ENCODE measurements at places on chromosomes 2 and 18.
A peak's percentile ranks its signal among the peaks of the same experiment; 100 is the strongest.

DNA sequence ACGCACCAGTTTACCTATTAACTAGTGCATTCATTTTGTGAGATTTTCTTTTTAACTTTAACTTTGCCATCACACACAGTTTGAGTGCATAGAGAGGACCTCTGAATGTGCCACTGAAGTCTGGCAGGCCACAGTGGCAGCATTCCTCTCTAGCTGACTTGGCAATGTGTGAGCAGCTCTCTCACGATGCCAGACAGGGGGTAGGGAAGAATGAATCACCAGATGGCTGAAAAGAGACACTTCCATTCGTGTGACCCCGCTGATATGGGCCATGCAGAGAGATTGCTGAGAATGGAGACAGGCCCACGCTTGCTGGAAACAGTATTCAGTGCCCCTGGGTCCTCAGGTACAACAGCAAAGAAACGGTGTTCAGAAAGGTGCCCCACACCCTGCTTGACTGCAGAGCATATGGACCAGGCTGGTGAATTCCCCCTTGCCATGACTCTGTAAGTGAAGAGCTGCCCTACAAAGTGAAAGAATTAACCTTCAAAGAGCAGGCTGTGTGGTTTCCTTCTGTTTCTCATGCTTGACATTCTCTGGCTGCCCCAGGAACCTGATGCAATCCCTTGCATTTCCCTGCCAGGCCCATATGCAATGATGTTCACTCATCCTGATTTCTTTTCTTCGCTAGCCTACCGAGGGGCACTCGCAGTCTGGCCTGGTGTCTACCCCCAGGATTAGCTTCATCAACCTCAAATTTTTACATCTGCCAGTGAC, 236.1 kb downstream of the CDH20 start:
- DNase-seq, result peak; percentile 47

- DNase-seq, result no peak
Observed at GRCh38 chr2:238638100-238638981, 209.5 kb upstream of the TWIST2 start.

DNA sequence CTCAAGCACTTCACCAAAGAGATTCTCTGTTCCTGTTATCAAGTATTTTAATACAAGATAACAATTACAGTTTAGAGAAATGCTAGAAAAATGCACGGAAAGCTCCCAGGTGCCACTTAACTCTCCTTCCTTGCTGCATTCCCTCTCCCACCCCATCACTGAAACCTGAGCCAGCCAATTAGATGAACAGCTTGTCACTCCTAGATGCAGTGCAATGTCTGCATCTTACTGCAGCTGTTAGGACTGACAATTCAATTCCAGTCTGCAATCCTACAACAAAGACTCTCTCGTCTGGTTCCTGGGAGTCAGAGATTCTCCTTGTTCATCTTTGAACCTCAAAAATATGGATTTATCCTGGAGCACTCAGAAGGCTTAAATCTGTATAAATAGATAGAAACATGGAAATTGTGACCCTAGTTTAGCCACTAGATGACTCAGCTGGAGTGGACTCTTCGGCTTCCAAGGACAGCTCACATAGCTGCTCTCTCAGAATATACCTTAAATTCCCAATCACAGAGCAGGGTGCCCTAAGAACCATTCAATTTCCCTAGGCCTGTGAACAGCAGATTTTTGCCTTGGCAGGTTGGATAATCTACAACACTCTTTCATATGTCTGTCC, 311.1 kb downstream of the NRXN1 start:
- DNase-seq, result no peak

DNA sequence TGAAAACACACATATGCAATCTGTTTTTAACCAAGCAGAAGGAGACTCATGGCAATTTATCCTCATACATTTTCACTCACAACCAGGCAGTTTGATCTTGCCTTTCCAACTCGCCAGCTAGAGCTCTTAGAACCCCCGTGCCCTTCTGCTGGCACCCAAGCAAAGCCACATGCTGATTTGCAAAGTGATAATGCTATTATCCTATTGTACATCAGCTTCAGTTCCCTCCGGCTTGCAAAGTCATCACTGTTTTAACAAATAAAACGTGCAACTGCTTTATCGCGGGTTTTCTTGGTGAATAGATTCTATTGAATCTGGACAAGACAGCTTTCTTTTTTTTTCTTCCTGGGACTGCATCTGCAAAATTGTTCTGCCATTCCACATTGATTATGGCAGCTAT, 314.6 kb downstream of the LNPK start:
- no peak for DNase-seq

GRCh38 chr2:4529738-4530137, 826.4 kb downstream of the DCDC2C start:
- DNase-seq, result no peak

DNA sequence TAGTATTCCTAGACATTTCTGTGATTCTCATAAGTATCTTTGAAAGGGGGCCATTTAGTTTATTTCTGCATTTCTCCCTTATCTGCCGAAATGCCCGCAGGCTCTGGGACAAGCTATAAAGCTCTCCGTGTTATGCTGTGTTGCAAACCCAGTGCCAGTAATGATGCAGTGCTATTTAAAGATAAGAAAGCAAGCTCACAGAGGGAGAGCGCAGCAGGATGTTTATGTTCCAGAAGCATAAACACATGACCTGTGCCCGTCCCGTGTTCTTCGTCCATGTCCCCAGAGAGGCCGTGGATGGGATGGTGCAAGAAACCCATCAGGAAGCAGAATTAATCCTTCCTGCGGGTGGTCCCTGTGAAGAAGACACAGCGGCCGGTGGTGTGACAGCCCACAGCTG, 99.4 kb downstream of the NEDD4L start:
- no peak for DNase-seq

GRCh38 chr2:164896226-164896625, 54.6 kb upstream of the COBLL1 start:
- DNase-seq, result no peak

DNA sequence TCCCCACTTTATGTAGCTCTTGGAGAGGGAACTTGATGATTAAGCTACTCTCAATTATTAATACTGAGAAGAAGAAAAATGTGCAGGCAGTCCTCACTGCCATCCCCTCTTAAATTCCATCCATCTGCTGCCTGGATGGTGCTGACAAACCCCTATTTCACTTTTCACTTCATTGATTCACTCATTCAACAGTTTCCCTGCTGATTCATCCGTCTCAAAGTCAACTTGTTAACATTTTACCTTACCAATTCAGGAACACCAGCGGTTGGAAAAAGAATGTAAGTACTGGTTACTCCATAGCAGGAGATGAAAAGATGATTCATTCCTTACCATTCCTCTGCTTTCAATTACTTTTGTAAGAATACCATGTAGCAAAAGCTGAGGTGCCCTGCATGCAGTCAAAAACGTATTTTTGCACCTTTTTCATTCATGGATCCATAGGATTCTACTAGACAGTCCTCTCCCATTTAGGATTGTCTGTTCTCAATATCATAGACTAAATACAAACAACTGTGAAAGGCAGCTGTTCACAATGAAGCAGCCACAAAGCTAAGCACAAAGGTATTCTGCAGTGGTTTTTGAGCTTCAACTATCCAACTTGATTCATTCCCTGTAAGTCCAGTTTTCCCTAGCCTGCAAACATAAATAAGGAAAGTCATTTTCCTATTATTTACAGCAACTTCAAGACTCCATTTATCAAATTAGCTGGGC, 262.0 kb downstream of the MREG start:
- peak; percentile 98 for DNase-seq

Data from fibroblast of mammary gland (primary cell).